ENCODE measurements at places on chromosomes 16 and 17.

GRCh38 chr17:38885728-38886642 is 16.1 kb downstream of the LASP1 start:
- no peak for DNase-seq

GRCh38 chr16:2981899-2982250 is 1.6 kb upstream of the PKMYT1 start:
- DNase-seq = no peak

DNA sequence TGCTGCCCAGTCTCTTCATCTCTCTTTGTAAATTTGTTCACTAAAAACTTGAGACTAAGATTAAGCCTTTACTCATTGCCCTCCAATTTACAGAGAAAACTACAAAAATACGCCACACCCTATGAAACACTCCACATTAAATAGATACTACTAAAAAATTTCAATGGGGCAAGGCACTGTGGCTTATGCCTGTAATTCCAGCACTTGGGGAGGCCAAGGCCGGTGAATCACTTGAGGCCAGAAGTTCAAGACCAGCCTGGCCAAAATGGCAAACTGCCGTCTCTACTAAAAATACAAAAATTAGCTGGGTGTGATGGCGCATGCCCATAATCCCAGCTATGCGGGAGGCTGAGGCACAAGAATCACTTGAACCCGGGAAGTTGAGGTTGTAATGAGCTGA is 3.8 kb downstream of the UBE2O start:
- no peak for DNase-seq

- DNase-seq = no peak
Measured at GRCh38 chr17:43545383-43545632, 832 bp downstream of the ETV4 start.

GRCh38 chr17:70527364-70527888 is 358.1 kb downstream of the KCNJ2 start:
- no peak for DNase-seq

DNA sequence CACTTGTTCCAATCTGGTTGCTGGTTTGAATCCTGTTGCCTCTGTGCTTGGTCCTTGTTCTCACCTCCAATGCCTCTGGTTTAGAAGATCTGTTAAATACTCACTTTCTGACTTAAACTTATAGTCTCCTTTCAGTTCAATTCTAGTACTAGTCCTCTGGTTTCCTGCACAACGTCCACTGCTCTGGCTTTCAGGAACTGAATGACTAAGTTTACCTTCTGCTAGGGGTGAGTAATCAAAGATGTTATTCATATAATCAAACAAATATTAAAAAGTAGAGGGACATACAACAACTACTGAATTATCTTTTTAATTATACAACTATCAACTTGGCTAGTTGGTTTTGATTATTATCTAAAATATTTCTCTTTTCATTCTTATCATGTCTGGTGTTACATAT is 496.4 kb upstream of the TOM1L1 start:
- DNase-seq = no peak

GRCh38 chr17:7439462-7440112 is at the start of gene FGF11:
TSS of gene FGF11 (plus strand) at chr17:7439512. CDS start at chr17:7439621, 109 bp downstream.
- no peak for DNase-seq

GRCh38 chr17:49616086-49616485 is 40.4 kb downstream of the NXPH3 start:
- no peak for DNase-seq

- DNase-seq = no peak
Measured at GRCh38 chr17:6078458-6078871, 8.3 kb downstream of the WSCD1 start.

- no peak for DNase-seq
Measured at GRCh38 chr17:80827646-80828643, 163.7 kb upstream of the CHMP6 start.

DNA sequence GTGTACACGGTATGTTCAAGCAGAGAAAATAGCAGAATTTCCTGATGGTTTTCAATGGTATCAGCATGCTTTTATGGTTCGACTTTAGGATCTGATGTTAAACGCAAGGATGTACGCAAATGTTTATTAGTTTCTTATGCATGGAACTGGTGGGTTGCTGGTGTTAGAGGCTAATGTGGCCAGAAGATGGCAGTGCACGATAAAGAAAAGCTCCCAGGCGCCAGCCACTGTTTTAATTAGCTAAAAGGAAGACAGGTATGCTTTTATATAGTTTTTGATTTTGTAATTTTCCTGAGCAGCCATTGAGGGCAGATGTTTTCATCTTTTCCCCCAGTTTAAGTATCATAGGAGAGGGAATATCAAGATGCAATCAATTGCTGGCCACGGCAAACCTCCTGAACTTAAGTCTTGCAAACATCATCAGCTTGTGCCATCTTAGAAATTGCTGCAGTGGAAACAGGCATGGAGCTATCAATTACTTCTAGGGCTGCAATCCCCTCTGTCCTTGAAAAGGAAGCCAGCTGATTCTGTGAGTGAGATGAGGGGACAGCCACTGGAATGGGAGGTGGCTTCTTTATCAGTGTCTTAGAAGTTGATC is 648.5 kb upstream of the RBFOX1 start:
- DNase-seq = no peak

DNA sequence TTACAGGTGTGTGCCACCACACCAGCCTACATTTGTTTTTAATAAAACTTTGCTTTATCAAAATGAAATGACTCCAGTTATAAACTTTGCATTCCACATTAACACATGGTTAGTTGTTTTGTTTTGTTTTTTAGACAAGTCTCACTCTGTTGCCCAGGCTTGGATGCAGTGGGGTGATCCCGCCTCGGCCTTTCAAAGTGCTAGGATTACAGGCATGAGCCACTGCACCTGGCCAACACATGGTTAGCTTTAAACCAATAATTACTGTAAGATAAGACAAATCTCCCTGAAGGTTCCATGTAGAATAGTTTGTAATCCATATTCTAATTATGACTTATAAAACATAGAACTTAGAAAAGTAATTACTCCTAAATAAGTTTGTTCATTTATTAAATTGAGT is 89.8 kb upstream of the MED13 start:
- no peak for DNase-seq

All from stimulated activated CD4-positive, alpha-beta T cell treated with anti-CD3 and anti-CD28 coated beads, Interleukin-15, amount 100 ng/mL, for 1 hour (primary cell).